ENCODE measurements at places on chromosomes 5 and 9. TPM values are rescaled to one million over a fixed set of nuclear protein-coding genes. Genes with fewer than 3 reads are reported as not detected.
A peak's percentile ranks its signal among the peaks of the same experiment; 100 is the strongest.

The THG1L gene
- 23.8 TPM for total RNA-seq

GRCh38 chr9:4301296-4301695, 1.4 kb upstream of the GLIS3 start:
- no peak overlapping the region for H3K4me3 ChIP-seq
- no peak for DNase-seq
- peaks cover 4% of the 10 kb centered on the region for H3K4me1 ChIP-seq
- no peaks in the 10 kb centered on the region for H3K27me3 ChIP-seq
- no peaks in the 10 kb centered on the region for H3K36me3 ChIP-seq
- no peak overlapping the region for H3K27ac ChIP-seq

The FIBCD1 gene
- not detected for total RNA-seq

The IFNA6 gene
- not detected for total RNA-seq

- no peaks in the 10 kb centered on the region for H3K4me1 ChIP-seq
- H3K27ac ChIP-seq, result no peak overlapping the region
- H3K27me3 ChIP-seq, result no peaks in the 10 kb centered on the region
- H3K4me3 ChIP-seq, result no peak overlapping the region
Observed at GRCh38 chr9:87683751-87684626, 41.9 kb upstream of the CTSL start.

GRCh38 chr9:15469862-15470261, 40.9 kb downstream of the PSIP1 start:
- H3K27ac ChIP-seq, result no peak overlapping the region
- H3K4me1 ChIP-seq, result peaks cover 18% of the 10 kb centered on the region
- peaks cover 85% of the 10 kb centered on the region for H3K36me3 ChIP-seq
- H3K4me3 ChIP-seq, result no peak overlapping the region
- H3K27me3 ChIP-seq, result no peaks in the 10 kb centered on the region

The SLC9A3 gene
- total RNA-seq, result 2.5 TPM

DNA sequence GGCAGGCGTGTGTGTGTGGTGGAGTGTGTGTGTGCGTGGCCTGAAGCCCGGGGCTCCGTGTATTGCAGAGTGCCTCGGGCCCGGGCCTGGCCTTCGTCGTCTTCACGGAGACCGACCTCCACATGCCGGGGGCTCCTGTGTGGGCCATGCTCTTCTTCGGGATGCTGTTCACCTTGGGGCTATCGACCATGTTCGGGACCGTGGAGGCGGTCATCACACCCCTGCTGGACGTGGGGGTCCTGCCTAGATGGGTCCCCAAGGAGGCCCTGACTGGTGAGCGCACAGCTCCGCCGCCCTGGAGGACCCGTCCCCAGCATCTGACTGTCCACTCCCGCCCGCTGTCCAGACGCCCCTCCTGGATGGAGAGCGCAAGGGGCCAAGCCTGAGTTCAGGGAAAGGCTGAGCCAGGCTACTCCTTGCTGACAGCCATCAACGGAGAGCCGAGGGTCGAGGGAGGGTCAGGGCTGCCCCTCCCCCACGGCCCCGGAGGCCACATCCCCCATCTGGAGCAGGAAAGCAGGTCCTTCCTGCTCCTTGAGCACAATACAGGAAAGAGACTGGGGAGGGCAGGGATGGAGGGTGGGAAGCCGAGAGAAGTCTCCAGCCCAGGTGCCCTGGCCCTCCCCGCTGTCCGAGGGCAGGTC, 18.4 kb downstream of the SLC6A18 start:
- H3K27ac ChIP-seq, result no peak overlapping the region
- no peak for DNase-seq
- no peaks in the 10 kb centered on the region for H3K4me1 ChIP-seq
- H3K36me3 ChIP-seq, result no peaks in the 10 kb centered on the region
- H3K27me3 ChIP-seq, result no peaks in the 10 kb centered on the region

- H3K27me3 ChIP-seq, result no peaks in the 10 kb centered on the region
- H3K4me3 ChIP-seq, result no peak overlapping the region
- no peaks in the 10 kb centered on the region for H3K4me1 ChIP-seq
- no peak overlapping the region for H3K27ac ChIP-seq
- DNase-seq, result no peak
- H3K36me3 ChIP-seq, result peaks cover 2% of the 10 kb centered on the region
Observed at GRCh38 chr9:71966601-71967000, 55.2 kb downstream of the C9orf85 start.

- peaks cover 19% of the 10 kb centered on the region for H3K4me1 ChIP-seq
- H3K4me3 ChIP-seq, result no peak overlapping the region
- no peak for DNase-seq
- H3K27me3 ChIP-seq, result no peaks in the 10 kb centered on the region
- H3K27ac ChIP-seq, result no peak overlapping the region
- H3K36me3 ChIP-seq, result peaks cover 5% of the 10 kb centered on the region
Observed at GRCh38 chr9:36153746-36154145, 15.4 kb upstream of the CCIN start.

DNA sequence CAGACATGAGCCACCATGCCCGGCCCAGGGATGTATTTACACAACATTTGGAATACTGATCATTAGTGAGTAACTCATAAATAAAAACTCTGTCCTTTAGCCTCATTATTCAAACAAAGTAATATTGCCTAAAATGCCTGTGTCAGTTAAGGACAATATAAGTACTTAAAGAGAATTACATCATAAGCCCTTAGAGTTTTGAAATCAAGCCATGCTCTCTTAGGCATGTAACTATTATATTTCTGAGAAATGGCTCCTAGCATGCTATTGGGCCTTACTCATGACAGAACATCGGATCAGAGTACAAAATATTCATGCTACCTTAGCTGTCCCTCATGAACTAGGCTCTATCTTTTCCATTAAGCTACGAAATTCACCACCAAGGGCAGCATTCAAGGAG, 309.3 kb downstream of the CHSY3 start:
- no peak overlapping the region for H3K4me3 ChIP-seq
- no peaks in the 10 kb centered on the region for H3K4me1 ChIP-seq
- H3K27me3 ChIP-seq, result 0 out of 2 replicates have a peak, but pooled peaks cover 3% of the 10 kb centered on the region
- H3K36me3 ChIP-seq, result no peaks in the 10 kb centered on the region

DNA sequence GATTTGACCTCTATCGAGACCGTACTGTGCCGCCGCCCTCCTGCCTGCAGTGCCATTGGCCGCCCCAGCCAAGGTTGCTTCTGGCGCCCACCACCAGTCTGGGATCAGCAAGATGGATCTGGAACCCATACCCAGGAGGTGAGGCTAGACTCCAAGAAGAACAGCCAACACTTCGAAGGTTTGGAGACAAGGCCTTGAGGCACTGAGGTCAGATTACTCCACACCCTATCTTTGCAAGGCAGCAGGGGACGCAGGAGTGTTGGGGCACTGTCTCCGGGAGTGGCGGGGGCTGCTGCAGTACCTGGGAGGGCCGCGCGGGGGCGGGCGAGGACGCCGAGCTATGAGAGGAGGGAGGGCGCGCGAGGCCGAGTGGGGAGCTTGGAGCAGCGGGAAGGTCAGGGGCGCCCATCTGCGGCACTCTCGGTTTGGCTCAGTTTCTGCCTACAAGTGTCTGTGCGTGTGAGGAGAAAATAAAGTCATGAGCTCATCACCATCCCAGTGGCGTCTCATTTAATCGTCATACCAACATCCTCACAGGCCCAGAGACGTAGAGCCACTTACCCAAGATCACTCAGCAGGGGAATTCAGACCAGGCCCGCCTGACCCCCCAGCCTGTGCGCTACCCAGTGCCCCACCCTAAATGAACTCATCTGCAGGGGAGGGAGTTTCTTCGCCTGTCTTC, 20.5 kb upstream of the PSD2 start:
- H3K4me1 ChIP-seq, result no peaks in the 10 kb centered on the region
- H3K36me3 ChIP-seq, result no peaks in the 10 kb centered on the region
- DNase-seq, result peak; percentile 79
- no peak overlapping the region for H3K4me3 ChIP-seq

GRCh38 chr9:86705490-86705889, 241.8 kb downstream of the GAS1 start:
- H3K36me3 ChIP-seq, result no peaks in the 10 kb centered on the region
- H3K27me3 ChIP-seq, result no peaks in the 10 kb centered on the region
- no peak overlapping the region for H3K27ac ChIP-seq
- H3K4me3 ChIP-seq, result no peak overlapping the region

- peak; percentile 98 for DNase-seq
- H3K27ac ChIP-seq, result peak overlapping the region; percentile 74
- H3K4me3 ChIP-seq, result peak overlapping the region; percentile 59
- H3K36me3 ChIP-seq, result peaks cover 14% of the 10 kb centered on the region
- no peaks in the 10 kb centered on the region for H3K27me3 ChIP-seq
Observed at GRCh38 chr9:128091144-128091543, 23.1 kb downstream of the SLC25A25 start.

Data from SJCRH30 (cell line).